ENCODE measurements at places on chromosomes 7 and 10. TPM values are rescaled to one million over a fixed set of nuclear protein-coding genes. Genes with fewer than 3 reads are reported as not detected.
A peak's percentile ranks its signal among the peaks of the same experiment; 100 is the strongest.

GRCh38 chr7:791519-791918 is 40.8 kb upstream of the SUN1 start:
- H3K4me1 ChIP-seq: no peaks in the 10 kb centered on the region
- no peak for DNase-seq
- no peak overlapping the region for H3K4me3 ChIP-seq

DNA sequence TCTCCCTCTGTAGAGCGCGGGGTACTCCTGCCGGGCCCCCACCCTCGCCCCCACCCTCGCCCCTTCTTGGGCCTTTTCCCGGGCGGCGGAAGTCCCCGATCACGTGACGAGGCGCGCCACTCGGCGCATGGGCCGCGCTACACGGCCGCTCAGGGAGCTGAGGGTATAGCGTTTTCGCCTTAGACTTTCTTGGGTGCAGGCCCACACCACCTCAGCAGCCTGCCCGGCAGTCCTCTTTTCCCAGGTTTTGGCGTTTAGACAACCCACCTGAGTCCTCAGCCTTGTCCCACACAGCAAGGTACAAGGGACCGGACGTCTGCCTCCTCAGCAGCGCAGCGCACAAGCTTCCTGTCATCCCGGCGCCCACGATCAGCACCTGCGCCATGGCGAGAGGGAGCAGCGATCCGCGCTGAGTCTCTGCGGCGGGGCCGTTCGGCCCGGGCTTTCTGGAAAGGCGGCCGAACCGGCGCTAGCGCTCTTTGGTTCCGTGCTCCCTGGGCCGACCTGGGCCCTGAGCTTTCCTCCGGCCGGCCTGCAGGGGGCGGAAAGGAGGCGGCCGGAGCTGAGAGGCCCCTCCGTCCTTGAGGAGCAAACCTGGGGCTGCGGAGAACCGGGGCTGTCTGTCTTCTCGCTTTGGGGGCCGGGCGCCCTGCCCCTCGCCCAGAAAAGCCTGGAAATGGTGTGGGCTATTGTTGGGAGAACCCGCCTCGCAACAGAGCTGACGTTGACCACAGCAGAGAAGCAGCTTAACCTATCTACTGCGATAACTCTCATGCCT is at the start of gene RNLS:
Gene RNLS (minus strand): TSS at position 513 of the 778 bp plus-strand sequence.
- no peaks in the 10 kb centered on the region for H3K36me3 ChIP-seq
- peak within 1 kb of the TSS; percentile 85 for H3K27ac ChIP-seq
- no peaks in the 10 kb centered on the region for H3K27me3 ChIP-seq
- peak within 1 kb of the TSS; percentile 79 for H3K4me3 ChIP-seq
- DNase-seq: peak; percentile 82

DNA sequence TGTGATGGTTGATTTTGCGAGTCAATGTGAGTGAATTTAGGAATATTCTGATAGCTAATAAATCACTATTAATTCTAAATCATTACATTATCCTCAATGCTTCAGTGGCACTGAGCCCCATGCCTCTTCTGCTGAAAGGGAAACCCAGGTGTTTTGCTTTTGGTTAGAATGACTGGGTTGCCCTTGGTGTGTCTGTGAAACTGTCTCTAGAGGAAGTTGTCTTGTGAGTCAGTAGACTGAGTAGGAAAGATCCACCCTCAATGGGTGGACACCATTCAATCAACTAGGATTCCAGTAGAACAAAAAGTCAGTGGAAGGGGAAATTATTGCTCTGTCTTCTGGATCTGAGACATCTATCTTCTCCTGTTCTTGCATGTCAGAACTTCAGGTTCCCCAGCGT is 472.4 kb downstream of the ANKRD7 start:
- no peaks in the 10 kb centered on the region for H3K27me3 ChIP-seq
- no peak overlapping the region for H3K4me3 ChIP-seq
- H3K36me3 ChIP-seq: no peaks in the 10 kb centered on the region
- H3K27ac ChIP-seq: no peak overlapping the region

GRCh38 chr10:110225441-110225755 is 18.0 kb downstream of the MXI1 start:
- H3K4me3 ChIP-seq: peak overlapping the region; percentile 61
- H3K27ac ChIP-seq: no peak overlapping the region

GRCh38 chr10:69239136-69239535 is 19.0 kb downstream of the HKDC1 start:
- DNase-seq: no peak
- H3K36me3 ChIP-seq: no peaks in the 10 kb centered on the region
- no peaks in the 10 kb centered on the region for H3K4me1 ChIP-seq
- H3K27me3 ChIP-seq: no peaks in the 10 kb centered on the region
- H3K4me3 ChIP-seq: no peak overlapping the region
- H3K27ac ChIP-seq: no peak overlapping the region

DNA sequence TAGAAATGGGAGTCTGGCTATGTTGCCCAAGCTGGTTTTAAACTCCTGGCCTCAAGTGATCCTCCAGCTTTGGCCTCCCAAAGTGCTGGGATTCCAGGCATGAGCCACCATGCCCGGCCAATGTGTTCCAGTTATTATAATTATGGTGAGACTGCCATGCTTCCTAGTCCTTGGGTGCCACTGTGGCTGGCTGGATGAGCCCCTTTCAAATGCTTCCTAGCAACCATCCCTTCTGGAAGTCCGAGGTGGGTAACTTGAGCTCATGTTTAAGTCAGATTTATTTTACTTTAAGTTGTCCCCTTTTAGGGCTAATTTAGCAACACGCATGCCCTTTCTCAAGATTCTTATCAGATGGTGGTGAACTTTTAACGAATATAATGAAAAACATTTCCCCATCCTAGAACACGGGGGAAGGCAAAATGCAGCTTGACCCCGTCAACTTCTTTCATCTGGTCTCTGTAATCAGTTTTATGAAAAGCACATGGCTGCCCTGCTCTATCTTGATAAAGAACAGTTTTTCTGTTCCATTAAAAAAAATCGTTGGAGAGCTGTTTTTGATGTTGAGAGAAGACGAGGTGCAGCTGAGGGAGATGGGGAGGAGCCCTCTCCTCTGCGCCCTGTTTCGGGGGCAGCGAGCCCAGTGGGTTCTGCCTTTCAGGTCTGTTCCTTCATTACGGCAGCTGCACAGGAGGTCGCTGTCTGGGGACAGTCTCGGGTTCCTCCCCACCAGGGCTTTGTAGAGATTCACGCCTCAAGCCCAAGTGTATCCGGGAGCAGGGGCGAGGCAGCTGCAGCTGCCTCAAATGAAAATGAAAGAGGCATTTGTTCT is 61.0 kb upstream of the MKI67 start:
- H3K4me3 ChIP-seq: no peak overlapping the region
- DNase-seq: no peak
- peaks cover 6% of the 10 kb centered on the region for H3K4me1 ChIP-seq
- H3K27ac ChIP-seq: no peak overlapping the region

DNA sequence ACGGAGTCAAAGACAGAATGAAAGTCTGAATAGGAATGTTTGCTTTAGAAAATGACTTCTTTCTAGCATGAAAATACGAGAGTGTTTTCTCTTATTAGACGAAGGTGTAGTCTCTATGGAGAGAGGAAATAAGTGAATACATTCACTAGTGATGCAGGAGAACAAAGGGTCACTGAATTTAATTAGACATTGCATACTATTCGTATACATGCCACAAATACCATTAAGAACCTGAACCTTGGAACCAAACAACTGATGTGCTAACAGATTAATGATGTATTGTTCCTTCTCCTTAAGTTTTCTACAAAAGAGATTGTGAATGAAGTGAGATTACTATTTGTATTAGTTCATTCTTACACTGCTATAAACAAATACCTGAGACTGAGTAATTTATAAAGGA is 10.3 kb downstream of the THAP5 start:
- H3K4me3 ChIP-seq: no peak overlapping the region
- no peaks in the 10 kb centered on the region for H3K36me3 ChIP-seq
- no peaks in the 10 kb centered on the region for H3K4me1 ChIP-seq
- H3K27me3 ChIP-seq: no peaks in the 10 kb centered on the region
- no peak for DNase-seq

GRCh38 chr10:117536072-117536865 is 6.3 kb upstream of the EMX2 start:
- H3K27ac ChIP-seq: no peak overlapping the region
- DNase-seq: no peak
- peaks cover 14% of the 10 kb centered on the region for H3K36me3 ChIP-seq
- H3K27me3 ChIP-seq: peaks cover 97% of the 10 kb centered on the region
- H3K4me1 ChIP-seq: no peaks in the 10 kb centered on the region

GRCh38 chr7:121276313-121276712 is 52.5 kb upstream of the WNT16 start:
- no peaks in the 10 kb centered on the region for H3K4me1 ChIP-seq
- no peaks in the 10 kb centered on the region for H3K27me3 ChIP-seq
- H3K36me3 ChIP-seq: no peaks in the 10 kb centered on the region
- DNase-seq: no peak

GRCh38 chr7:85156661-85157208 is 30.1 kb downstream of the SEMA3D start:
- no peak overlapping the region for H3K27ac ChIP-seq
- no peak for DNase-seq
- no peak overlapping the region for H3K4me3 ChIP-seq
- no peaks in the 10 kb centered on the region for H3K36me3 ChIP-seq
- H3K4me1 ChIP-seq: no peaks in the 10 kb centered on the region

DNA sequence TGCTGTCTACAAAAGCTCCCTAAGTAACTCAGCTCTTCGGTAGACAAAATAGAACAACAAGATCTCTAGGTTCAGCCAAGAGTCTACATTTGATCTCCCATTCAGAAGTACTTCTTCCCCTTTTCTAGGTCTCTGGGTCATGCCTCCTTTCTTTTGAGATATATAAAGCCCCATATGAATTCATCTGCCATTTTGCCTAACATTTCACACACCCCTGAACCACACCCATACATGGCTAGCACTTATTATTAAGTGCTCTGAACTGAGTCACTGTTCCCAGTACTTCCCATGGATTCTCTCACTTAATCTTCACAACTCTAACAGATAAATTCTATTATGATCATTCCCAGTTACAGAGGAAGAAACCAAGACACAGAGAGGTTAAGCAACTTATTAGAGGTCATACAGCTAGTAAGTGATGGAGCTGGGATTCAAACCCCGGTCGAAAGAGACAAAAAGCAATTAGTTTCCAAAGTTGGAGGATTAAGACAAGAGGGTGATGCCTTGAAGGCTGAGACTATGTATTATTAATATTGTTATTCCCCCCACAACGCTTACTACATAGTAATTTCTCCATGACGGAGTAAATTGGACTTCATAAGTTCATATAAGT is 17.3 kb downstream of the MYOF start:
- H3K27ac ChIP-seq: no peak overlapping the region
- H3K27me3 ChIP-seq: no peaks in the 10 kb centered on the region

- no peak for DNase-seq
- H3K4me1 ChIP-seq: peaks cover 5% of the 10 kb centered on the region
- H3K36me3 ChIP-seq: no peaks in the 10 kb centered on the region
Observed at GRCh38 chr10:132328738-132329137, 3.3 kb upstream of the LRRC27 start.

DNA sequence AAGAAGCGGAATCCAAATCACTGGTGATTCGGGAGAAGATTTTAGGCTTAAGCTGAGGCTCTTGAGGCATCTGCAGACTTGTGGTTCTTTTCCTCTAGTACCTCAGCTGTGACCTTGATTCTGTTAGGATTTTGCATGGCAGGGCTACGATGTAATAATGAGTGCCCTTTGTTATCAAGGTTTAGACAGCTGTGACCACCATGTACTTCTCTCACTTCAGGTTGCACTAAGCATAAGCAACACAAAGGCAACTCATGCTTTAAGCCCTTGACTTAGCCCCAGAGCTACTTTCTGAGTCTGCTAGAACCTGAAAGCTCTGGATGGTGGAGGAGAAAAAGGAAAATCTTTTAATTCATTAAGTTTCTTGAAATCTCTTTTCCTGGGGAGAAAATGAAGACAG is 1052.3 kb upstream of the PHF14 start:
- H3K4me3 ChIP-seq: no peak overlapping the region
- no peaks in the 10 kb centered on the region for H3K4me1 ChIP-seq
- H3K36me3 ChIP-seq: no peaks in the 10 kb centered on the region
- no peak overlapping the region for H3K27ac ChIP-seq
- no peaks in the 10 kb centered on the region for H3K27me3 ChIP-seq

DNA sequence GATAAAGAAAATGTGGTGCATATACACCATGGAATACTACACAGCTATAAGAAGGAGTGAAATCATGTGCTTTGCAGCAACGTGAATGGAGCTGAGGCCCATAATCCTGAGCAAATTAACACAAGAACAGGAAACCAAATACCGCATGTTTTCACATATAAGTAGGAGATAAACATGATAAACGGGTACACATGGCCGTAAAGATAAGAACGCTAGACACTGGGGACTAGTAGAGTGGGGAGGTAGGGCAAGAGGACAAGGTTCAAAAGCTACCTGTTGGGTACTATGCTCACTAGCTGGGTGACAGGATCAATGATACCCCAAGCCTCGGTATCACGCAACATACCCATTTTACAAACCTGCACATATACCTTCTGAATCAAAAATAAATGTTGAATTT is 113.7 kb downstream of the CSTF2T start:
- DNase-seq: no peak
- no peak overlapping the region for H3K4me3 ChIP-seq
- no peaks in the 10 kb centered on the region for H3K27me3 ChIP-seq
- H3K36me3 ChIP-seq: no peaks in the 10 kb centered on the region

- no peak for DNase-seq
- no peaks in the 10 kb centered on the region for H3K36me3 ChIP-seq
- no peaks in the 10 kb centered on the region for H3K4me1 ChIP-seq
- H3K27me3 ChIP-seq: no peaks in the 10 kb centered on the region
- H3K27ac ChIP-seq: no peak overlapping the region
Observed at GRCh38 chr10:120940299-120940900, 89.2 kb downstream of the WDR11 start.

- no peak overlapping the region for H3K4me3 ChIP-seq
- DNase-seq: no peak
- H3K4me1 ChIP-seq: peaks cover 16% of the 10 kb centered on the region
- H3K27ac ChIP-seq: no peak overlapping the region
- no peaks in the 10 kb centered on the region for H3K27me3 ChIP-seq
Observed at GRCh38 chr7:26103596-26103995, 48.4 kb upstream of the NFE2L3 start.

- no peaks in the 10 kb centered on the region for H3K27me3 ChIP-seq
- H3K27ac ChIP-seq: no peak overlapping the region
- no peak overlapping the region for H3K4me3 ChIP-seq
- H3K4me1 ChIP-seq: peaks cover 4% of the 10 kb centered on the region
Observed at GRCh38 chr10:75465450-75465827, 34.0 kb downstream of the LRMDA start.

DNA sequence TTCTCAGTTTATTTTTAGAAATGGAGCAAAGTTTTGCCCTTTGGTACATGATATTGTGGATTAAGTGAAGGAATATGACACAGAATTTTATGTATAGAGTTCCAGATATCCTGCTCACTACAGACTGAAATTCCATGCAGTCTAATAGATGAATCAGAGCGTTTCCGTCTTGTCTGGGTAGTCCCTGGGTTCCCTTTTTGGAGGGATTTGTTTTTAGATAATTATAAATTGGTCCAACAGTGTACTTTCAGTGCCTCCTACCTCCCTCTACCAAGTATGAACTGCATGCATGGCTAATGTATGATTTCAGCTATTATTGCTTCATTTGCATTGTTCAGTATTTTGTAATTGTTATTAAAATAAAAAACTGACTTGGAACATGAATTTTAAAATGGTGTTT is 74.4 kb downstream of the SEPTIN7 start:
- DNase-seq: no peak
- no peaks in the 10 kb centered on the region for H3K27me3 ChIP-seq
- no peak overlapping the region for H3K4me3 ChIP-seq
- H3K36me3 ChIP-seq: peaks cover 9% of the 10 kb centered on the region
- H3K27ac ChIP-seq: no peak overlapping the region

Gene EGR2
- total RNA-seq: 2.1 TPM

Gene PTPRZ1
- 135 TPM for total RNA-seq

Gene HOXA7
- total RNA-seq: not detected

Gene HOXA10
- not detected for total RNA-seq

Gene IRF5
- 0.28 TPM for total RNA-seq

Gene POT1
- total RNA-seq: 21.3 TPM

Gene WDR37
- total RNA-seq: 10.5 TPM

Gene BCL7B
- total RNA-seq: 32.3 TPM

All from H1 (cell line).